ENCODE measurements at places on chromosomes 13 and 19. TPM values are rescaled to one million over a fixed set of nuclear protein-coding genes. Genes with fewer than 3 reads are reported as not detected.

DNA sequence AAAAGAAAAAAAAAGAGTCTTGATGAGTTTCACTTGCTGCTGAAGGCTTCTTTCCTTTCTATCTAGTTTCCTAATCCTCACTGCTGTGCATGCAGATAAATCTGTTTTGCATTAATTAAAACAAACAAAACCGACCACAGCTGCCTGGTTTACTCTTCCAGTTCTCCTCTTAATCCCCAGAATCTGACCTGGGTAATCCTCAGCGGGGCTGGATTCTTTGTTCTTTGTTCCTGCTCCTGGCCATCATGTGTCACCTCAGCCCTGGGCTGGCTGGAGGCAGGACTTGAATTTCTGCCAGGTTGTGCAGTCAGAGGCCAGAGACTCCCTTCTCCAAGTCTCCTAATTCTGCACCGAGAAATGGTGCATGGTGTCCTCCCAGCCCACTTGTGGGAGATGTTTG is 52.2 kb upstream of the CYP4F8 start:
- DNase-seq: no peak
- H3K27ac ChIP-seq: no peak overlapping the region
- no peaks in the 10 kb centered on the region for H3K36me3 ChIP-seq
- H3K4me3 ChIP-seq: no peak overlapping the region
- H3K4me1 ChIP-seq: no peaks in the 10 kb centered on the region

GRCh38 chr19:48616491-48617056 is 1.7 kb upstream of the FAM83E start:
- peak overlapping the region; percentile 31 for H3K27ac ChIP-seq
- peak overlapping the region; percentile 62 for H3K4me3 ChIP-seq
- peaks cover 37% of the 10 kb centered on the region for H3K4me1 ChIP-seq
- DNase-seq: no peak
- H3K36me3 ChIP-seq: no peaks in the 10 kb centered on the region

Gene ATG4D
- 169 TPM for total RNA-seq

DNA sequence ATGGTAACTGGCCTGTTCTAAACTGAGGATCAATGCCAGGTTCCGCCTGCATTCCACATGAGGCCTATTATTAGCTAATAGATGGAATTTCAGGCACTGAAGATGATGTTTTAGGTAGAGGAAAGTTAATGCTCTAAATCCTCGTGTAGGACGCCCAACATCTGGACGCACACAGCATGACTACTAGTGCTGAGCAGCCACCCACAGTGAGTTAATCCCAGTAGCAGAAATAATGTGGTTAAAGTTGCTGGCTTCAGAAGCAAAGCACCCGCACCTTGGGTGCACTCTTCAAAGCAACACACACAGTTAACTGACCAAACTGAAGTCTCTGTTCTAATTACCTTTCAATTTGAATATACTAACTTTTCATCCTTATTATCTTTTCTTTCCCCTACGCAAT is 150.6 kb downstream of the DIAPH3 start:
- no peaks in the 10 kb centered on the region for H3K27me3 ChIP-seq
- H3K4me3 ChIP-seq: no peak overlapping the region
- H3K4me1 ChIP-seq: no peaks in the 10 kb centered on the region
- no peak overlapping the region for H3K27ac ChIP-seq
- no peak for DNase-seq

- H3K27me3 ChIP-seq: no peaks in the 10 kb centered on the region
- no peak overlapping the region for H3K27ac ChIP-seq
- no peak overlapping the region for H3K4me3 ChIP-seq
- DNase-seq: no peak
Measured at GRCh38 chr13:94113245-94113644, 366.2 kb downstream of the DCT start.

Gene LGI4
- 7.4 TPM for total RNA-seq

Gene KIR2DL4
- total RNA-seq: not detected

GRCh38 chr19:51081476-51081875 is 1.2 kb downstream of the KLK14 start:
- H3K27me3 ChIP-seq: no peaks in the 10 kb centered on the region
- H3K36me3 ChIP-seq: no peaks in the 10 kb centered on the region
- no peak for DNase-seq
- H3K4me1 ChIP-seq: no peaks in the 10 kb centered on the region

Gene TNFRSF19
- total RNA-seq: 1.7 TPM

Gene ZNF773
- total RNA-seq: 6.3 TPM

Gene TEX29
- total RNA-seq: not detected

Gene CAMSAP3
- 57.3 TPM for total RNA-seq

Gene CEACAM18
- total RNA-seq: 2.6 TPM

- DNase-seq: no peak
- no peak overlapping the region for H3K27ac ChIP-seq
Measured at GRCh38 chr19:31214997-31215396, 134.2 kb downstream of the TSHZ3 start.
